ENCODE measurements at places on chromosomes 7 and 10. TPM values are rescaled to one million over a fixed set of nuclear protein-coding genes. Genes with fewer than 3 reads are reported as not detected.
A peak's percentile ranks its signal among the peaks of the same experiment; 100 is the strongest.

- no peak for DNase-seq
Observed at GRCh38 chr10:75165684-75166622, 44.6 kb upstream of the VDAC2 start.

GRCh38 chr7:107666790-107667189, 6.2 kb downstream of the SLC26A4 start:
- no peak for DNase-seq

GRCh38 chr10:110324201-110324804, 19.6 kb upstream of the SMNDC1 start:
- DNase-seq: no peak

GRCh38 chr7:2523941-2524807, 4.6 kb downstream of the LFNG start:
- DNase-seq: peak; percentile 58

- DNase-seq: no peak
Observed at GRCh38 chr7:128053023-128053422, 21.8 kb upstream of the LRRC4 start.

DNA sequence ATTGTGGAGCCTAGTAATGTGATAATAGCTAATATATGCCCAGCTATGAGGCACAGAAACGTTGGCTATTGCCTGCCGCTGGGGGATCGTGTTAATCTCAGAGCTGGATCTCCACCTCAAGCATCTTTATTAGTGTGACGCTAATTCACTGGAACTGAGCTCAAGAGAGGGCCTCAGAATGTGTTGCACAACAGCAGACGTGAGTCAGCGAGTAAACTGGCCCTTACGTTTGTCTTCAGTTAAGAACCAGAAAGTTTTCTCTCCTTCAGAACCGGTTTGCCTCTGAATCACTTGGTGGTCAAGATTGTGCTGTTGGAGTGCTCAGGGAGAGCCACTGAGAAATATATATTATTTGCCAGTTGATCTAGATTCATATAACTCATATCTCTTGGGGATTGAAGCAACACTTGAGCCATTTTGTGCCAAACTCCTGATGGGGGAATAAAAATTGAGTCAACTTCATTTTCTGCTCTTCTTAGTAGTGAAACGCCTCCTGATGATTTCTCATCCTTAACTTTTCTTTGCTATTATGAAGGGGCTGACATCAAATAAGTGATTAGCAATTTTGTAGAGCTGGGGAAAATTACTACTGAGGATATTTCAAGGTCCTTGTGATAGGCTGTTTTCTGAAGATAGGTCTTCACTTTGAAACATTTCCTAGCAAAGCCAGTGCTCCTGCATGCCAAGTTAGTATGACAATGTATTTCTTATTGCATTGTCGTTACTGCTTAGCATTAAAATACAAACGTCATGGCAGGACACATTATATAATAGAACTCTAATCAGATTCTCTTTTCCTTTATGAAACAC, 22.3 kb downstream of the BZW2 start:
- peak; percentile 59 for DNase-seq

The HECW1 gene
- total RNA-seq: 1.8 TPM

Data from gastrocnemius medialis (tissue), 4 donors.